ENCODE measurements at places on chromosomes 16 and 17.
A peak's percentile ranks its signal among the peaks of the same experiment; 100 is the strongest.

GRCh38 chr17:83200231-83200699, 120.9 kb downstream of the METRNL start:
- DNase-seq: no peak

DNA sequence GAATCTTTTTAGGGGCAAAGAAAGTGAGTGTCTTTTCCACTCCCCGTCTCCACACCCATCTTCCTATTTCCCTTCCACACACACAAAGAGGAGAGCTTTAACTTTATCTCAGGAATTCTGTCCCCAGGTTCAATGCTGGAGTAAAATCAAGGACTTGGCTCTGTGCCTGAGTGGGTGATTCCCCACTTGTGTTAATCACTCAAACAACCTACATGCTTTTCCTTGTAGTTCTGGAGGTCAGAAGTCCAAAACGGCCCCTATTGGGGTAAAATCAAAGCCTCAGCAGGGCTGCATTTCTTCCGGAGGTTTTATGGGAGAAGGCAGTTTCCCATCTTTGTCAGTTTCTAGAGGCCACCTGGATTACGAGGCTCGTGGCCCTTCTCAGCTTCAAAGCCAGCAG, 422.3 kb upstream of the RBFOX1 start:
- DNase-seq: no peak

DNA sequence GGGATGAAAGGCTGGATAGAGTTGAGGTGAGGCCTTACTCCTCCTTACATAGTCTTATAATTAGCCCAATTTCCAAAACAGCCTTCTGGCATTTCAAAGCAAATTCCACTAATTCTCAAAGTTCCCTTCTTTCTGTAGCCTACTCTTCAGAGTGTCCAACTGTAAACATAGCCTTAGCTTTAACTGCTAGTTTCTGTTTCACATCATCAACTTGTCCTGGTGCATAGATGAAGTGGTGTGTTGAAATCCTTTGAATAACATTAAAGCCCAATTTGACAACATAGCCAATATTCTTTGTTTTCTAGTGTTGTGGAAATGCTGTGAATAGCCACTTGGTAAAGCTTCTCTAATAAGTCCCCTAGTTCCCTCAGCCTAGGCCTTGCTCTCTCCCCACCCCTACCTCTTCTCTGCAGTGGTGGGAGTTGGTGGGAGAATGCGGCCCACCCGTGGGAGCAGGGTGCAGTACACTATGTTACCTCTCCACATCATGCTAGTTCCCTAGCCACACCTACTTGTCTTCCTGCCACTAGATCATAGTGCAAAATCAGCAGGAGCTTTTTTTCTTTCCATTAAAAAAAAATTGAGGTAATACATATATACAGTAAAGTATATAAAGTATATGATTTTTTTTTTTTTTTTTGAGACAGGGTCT, 127.0 kb upstream of the HAS3 start:
- DNase-seq: no peak

GRCh38 chr17:79950751-79951150, 84.9 kb downstream of the TBC1D16 start:
- DNase-seq: no peak

- peak; percentile 56 for DNase-seq
Observed at GRCh38 chr17:7589204-7589868, 558 bp downstream of the SOX15 start.

DNA sequence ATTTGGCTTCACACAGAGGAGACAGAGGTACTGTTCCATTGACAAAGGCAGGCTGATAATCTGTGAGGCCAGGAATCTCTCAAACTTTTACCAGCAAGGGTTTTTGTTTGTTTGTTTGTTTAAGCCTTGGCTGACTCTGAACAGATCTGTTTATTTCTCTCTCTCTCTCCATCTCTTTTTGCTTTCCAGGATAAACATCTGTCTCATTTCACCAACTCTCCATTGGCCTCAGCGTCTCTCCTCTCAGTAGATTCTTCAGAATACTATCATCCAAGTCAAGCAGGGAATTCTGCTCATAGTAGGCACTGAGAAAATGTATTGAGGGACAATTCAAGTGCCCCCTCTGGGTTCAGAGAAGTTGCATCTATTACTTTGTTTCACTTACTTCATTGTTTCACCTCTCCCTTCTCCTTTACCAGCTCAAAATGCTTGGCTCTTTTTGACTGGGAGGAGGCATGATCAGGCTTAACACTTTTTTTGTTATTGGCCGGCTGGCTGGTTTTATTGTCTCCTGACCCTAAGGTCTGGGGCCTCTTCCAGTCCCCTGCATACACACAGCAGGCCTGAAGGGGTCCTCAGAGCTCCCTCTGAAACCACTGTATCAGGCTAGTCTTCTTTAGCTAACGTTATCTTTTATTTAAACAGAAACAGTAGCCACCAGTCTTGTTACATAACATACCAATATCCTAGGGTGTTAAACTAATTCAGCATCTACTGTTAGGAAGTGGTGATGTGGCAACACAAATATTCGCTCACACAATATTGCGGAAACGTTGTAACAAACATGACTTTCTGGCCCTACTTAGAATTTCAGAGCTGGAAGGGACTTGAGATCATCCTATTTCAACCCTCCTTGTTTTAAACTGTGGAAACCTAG, 2.0 kb upstream of the YPEL2 start:
- peak; percentile 15 for DNase-seq

- peak; percentile 9 for DNase-seq
Observed at GRCh38 chr16:79593074-79593531, 7.4 kb downstream of the MAF start.

DNA sequence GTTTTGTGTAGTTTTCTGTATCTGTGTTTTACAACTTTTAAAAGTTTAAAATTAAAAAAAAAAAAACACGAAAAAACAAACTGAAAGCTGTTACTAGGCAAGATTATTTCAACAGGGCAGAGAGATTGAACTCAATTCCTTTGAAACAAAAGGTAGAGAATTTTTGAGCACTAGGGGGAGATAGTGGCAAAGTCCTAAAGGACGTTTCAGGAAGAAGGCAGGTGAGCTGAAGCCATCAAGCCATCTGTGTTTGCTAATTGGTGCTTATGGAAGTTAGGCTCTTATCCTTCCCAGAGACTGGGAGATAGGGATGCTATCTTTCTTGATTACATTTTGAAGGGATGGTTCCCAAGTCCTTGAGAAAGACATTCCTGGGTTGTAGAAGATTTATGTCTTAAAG, 70.6 kb upstream of the CLEC3A start:
- DNase-seq: no peak

GRCh38 chr16:82454152-82454551, 172.6 kb upstream of the CDH13 start:
- no peak for DNase-seq

GRCh38 chr17:22463110-22463850, 771.0 kb downstream of the KCNJ18 start:
- no peak for DNase-seq

DNA sequence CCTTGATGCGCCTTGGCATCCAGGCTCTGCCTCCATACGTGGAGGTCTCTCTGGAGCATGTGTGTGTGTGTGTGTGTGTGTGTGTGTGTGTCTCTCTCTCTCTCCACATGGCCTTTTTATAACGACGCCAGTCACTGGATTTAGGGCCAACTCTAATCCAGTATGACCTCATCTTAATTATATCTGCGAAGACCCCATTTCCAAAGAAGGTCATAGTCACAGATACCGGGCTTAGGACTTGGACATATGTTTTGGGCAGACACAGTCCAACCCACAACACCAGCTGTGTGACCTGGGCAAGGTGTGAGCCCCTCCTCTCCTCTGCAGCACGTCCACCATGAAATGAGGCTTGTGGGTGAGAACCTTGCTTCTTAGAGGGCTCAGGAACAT, 138.4 kb upstream of the PLCG2 start:
- no peak for DNase-seq

GRCh38 chr17:49523706-49524472, 28.8 kb downstream of the NGFR start:
- DNase-seq: no peak

- peak; percentile 35 for DNase-seq
Observed at GRCh38 chr17:44911133-44912001, 3.9 kb downstream of the GFAP start.

Measured in hypothalamus (tissue), 51 donors.